Frontal cortex (tissue), 4 donors: ENCODE measurements at places on chromosomes 13 and 19. TPM values are rescaled to one million over a fixed set of nuclear protein-coding genes. Genes with fewer than 3 reads are reported as not detected.

The PSG1 gene
- total RNA-seq = not detected

- DNase-seq = no peak
Observed at GRCh38 chr19:4035582-4035981, 28.0 kb downstream of the PIAS4 start.

GRCh38 chr13:30061217-30061616, 210.8 kb upstream of the UBL3 start:
- DNase-seq = no peak

- DNase-seq = peak; percentile 61
Observed at GRCh38 chr19:8334458-8335342, 8.4 kb downstream of the KANK3 start.

The WDR87 gene
- not detected for total RNA-seq

- DNase-seq = no peak
Observed at GRCh38 chr13:97322740-97323342, 100.7 kb downstream of the MBNL2 start.

- no peak for DNase-seq
Observed at GRCh38 chr13:43799191-43799590, 12.4 kb upstream of the ENOX1 start.

- no peak for DNase-seq
Observed at GRCh38 chr13:21287331-21287907, 111.0 kb downstream of the MRPL57 start.

- no peak for DNase-seq
Observed at GRCh38 chr19:5042556-5042955, 73.6 kb downstream of the KDM4B start.

The LAIR1 gene
- total RNA-seq = 1.6 TPM

The CEACAM16 gene
- total RNA-seq = not detected

The ZNF541 gene
- under 0.01 TPM for total RNA-seq

- no peak for DNase-seq
Observed at GRCh38 chr19:31385744-31386143, 36.5 kb upstream of the TSHZ3 start.

The OR7A5 gene
- not detected for total RNA-seq

DNA sequence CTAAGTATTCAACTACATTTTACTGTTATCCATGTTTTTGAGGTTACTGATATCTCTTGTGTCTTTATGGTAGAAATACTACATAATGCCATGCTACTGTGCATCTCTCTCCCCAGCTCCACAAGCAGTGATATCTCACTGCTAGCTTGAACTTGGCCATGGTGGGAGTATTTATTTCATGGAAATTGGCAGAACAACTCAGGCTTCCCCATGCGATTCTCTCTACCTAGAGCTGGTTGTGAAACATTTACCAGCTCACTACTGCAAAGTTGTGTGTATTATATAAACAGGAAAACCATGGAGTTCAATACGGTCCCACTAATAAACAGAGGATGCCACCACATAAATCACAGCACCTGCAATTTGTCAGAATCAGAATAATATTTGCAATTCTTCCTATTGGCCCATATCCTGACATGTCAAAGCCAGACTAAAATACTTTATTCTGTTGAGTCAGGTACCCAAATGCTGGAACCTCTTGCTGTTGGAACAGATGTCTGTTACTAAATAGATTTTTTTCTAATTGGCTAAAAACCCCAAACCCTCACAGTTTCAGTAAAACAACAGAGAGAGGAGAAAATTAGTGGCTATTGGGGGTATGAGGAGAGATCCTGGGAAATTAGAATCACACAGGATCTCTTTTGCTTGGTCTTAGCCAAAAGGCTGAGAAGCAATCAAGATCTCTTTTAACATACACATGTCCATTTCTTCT, 91.4 kb upstream of the SLC10A2 start:
- no peak for DNase-seq

The KLK2 gene
- not detected for total RNA-seq
